ENCODE measurements at places on chromosomes 7 and 10.
A peak's percentile ranks its signal among the peaks of the same experiment; 100 is the strongest.

- peak; percentile 40 for DNase-seq
Observed at GRCh38 chr10:132064771-132065437, 842 bp upstream of the JAKMIP3 start.

DNA sequence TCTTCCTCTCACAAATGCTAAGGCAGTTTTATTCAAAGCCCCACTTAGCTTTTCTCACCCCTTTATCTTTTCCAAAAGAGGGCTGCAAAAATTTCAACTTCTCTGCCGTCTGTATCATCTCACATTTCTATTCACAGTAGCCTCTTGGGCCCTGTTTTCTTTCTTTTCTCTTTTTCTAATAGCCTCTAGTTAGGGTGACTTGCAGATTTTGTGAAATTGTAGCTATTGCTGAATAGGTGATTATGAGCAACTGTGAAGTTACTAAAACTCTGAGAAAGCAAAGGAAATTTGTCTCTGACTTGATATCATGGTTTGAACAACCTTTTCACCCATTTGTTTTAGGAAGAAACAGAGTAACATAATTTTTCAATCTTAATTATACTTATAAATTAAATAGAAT, 29.2 kb downstream of the EXOC4 start:
- DNase-seq: no peak

- no peak for DNase-seq
Observed at GRCh38 chr7:106623853-106624252, 37.1 kb downstream of the CCDC71L start.

DNA sequence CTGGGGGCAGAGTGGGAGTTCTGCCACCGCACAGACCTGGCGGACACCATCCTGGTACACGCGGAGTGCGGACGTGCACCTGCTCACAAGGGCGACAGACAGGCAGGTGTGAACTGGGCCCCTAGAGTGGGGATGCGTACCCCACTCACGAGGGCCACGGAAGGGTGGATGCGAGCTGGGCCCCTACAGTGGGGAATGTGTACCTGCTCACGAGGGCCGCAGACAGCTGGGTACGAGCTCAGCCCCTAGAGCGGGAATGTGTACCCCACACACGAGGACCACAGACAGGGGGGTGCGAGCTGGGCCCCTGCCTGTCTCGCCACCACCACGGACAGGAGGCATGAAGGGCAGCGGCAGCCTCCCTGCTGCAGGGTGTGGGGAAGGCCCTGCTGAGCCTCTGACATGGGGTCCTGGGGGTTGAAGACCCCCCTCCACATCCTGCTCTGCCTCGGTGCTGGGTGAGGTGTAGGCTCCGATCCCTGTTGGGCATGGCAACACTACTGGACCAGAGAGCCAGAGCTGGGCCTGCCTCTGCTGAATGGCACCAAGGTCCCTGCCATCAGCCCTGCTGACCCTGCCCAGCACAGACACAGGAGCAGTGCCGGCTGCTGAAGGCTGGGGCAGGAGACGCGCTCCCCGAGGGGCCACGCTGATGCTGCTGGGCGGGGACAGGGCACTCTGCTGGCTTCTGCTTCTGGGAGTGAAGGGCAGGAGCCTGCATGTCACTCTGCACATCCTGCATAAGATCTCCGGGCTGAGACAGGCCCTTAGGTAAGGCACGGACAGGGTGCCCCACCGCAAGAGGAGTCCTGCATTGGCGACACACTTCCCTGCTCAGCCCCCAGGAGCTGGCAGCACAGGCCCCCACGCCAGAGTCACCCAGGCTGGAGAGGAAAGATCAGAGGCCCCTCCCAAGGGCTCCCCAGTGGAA, 259.2 kb downstream of the MAD1L1 start:
- no peak for DNase-seq

- DNase-seq: peak; percentile 28
Observed at GRCh38 chr10:75234683-75235374, 928 bp downstream of the COMTD1 start.

DNA sequence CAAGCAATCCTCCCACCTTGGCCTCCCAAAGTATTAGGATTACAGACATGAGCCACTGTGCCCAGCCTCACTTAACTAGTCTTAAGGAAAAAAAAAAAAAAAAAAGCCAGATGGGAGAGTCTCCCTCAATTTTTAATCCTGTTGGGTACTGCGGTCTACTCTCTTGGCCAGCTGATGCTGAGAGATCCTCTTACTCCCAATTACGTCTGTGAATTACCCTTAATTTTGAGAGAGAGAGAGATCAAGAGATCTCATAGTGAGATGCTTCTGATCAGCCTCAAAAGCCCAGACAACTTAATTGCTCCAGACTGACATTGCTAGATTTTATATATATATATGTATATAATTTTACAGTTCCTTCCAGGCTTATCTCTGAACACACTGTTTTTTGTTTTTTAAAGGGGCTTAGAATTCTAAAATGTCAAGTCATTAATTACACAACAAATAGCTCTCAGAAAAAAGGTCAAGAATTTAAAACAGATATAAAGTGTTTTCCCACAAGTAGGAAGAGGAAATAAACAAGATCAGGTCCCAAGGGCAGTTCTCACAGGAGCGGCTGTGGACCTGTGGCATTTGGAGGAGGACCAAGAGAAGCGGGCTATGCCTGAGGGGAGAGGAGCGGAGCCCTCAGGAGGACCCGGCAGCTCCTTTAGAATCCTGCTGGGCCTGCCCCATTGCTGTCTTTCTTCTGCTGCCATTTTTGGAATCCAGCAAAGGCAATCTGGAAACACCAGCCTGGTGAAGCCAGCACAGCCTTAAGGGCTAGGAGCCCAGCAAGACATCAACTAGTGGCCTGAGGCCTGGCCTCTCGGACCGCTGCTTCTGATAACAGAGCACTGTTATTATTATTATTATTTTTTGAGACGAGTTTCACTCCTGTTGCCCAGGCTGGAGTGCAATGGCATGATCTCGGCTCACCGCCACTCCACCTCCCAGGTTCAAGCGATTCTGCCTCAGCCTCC, 30.1 kb downstream of the DENND2A start:
- DNase-seq: no peak

- DNase-seq: no peak
Observed at GRCh38 chr10:3805201-3805790, 20.3 kb upstream of the KLF6 start.

- DNase-seq: peak; percentile 40
Observed at GRCh38 chr7:134514663-134515062, 12.7 kb upstream of the AKR1B10 start.

DNA sequence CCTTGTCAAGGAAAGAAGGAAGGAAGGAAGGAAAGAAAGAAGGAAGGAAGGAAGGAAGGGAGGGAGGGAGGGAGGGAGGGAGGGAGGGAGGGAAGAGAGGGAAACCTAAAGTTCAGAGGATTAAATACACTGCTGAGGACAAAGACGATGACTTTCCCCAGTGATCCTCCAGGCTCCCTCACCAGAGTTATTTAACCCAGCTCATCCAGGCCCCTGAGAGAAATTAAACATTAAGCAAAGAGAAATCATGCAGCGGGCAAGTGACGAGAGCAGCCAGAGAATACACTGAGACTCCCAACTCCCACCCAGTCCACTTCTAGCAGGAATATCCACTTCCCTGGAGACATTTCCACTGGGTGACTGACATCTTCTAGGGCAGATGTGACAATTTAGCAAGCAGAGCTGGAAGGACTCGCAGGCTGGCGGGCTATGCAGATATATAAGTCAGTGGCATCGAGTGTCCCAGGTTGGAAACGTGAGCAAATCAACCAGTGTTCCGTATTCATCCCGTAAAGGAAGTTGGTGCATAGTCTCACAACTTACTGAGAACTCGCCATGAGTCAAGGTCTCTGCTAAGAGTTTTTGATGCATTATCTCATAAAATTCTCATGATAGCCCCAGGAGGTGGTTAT, 48.7 kb downstream of the CALML3 start:
- no peak for DNase-seq

GRCh38 chr10:65950075-65950474, 975.8 kb upstream of the LRRTM3 start:
- no peak for DNase-seq

DNA sequence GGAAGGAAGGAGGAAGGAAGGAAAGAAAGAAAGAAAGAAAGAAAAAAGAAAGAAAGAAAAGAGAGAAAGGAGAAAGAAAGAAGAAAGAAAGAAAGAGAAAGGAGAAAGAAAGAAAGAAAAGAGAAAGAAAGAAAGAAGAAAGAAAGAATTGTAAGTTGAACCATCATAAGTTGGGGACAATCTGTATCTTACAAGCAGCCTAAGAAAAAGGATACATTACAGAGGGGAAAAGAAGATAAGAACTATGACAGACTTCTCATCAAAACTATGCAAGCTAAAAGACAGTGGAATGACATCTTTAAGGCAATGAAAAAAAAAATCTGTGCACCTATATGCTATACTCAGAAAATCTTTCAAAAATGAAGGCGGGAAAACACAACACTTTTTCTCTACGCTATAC, 50.3 kb upstream of the SP4 start:
- DNase-seq: no peak

- peak; percentile 73 for DNase-seq
Observed at GRCh38 chr7:90119178-90119971, 34.9 kb upstream of the STEAP1 start.

- DNase-seq: no peak
Observed at GRCh38 chr7:27191161-27191731, 6.2 kb upstream of the HOXA11 start.

DNA sequence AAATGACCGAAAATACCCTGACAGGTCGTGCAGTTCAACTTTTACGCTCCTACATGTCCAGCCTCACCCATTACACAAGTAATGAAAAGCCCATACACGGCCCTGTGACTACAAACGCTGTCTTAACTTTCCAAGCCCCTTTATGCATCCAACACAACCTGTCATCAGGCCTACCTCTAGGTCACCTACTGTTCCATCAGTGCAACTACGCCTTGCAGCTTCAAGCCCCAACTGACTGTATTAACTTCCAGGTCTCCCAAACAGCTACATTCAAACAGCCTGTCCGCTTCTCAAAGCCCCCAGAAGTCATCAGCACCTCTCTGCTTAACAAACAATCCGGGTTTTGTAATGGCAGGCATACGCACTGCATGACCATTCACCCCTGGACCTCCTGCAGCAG, 19.2 kb downstream of the ZNF107 start:
- DNase-seq: no peak

- DNase-seq: no peak
Observed at GRCh38 chr10:91741356-91741755, 56.9 kb upstream of the TNKS2 start.

DNA sequence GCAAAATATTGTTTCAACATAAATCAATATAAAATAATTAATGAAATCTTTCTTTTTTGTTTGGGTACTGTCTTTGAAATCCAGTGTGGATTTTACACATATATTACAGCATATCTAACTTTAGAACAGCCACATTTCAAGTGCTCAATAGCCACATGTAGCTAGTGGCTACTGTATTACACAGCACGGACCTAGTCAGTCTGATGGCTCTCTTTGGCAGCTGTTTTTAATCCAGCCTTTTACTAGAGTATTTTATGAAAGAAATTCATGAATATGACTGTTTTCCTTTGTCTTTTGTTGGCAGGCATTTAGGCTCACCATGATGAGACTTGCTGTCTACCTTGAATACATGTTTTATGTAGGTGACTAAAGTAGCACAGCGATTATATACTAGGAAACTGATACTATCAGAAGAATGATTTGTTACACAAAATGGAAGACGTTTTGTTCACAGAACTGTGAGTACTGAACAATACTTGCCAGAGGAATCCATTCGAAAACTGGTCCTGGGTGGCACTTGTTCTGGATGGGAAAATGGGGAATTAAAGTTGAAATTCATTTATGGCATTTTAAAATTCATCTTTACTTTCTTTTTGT, 386.7 kb downstream of the PHTF2 start:
- DNase-seq: no peak

DNA sequence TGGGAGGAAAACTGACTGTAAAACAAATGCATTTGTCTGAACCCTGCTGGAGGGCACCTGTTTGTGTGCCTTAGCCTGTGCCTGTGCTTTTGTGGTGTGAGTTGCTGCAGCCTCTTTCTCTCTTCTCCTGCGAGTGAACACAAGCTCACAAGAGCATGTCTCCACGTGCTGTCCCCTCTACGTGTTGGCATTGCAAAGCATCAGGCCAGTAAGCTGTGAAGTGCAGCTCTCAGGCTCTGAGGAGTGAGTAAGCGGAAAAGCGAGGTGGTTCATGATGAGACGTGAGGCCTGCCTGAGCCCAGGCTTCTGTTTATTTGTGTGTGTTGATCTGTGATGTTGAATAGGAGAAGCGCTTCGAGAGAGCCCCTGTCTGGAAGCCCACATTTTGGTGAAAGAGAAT, 85.6 kb upstream of the PDCD4 start:
- DNase-seq: no peak

GRCh38 chr7:106535234-106535932, 125.6 kb downstream of the CCDC71L start:
- DNase-seq: no peak

- no peak for DNase-seq
Observed at GRCh38 chr7:144048648-144049047, at the start of gene OR2A5. TSS of gene OR2A5 (plus strand) at chr7:144048948. CDS start at chr7:144050402, 1,454 bp downstream.

- DNase-seq: no peak
Observed at GRCh38 chr7:102012941-102013461, 195.6 kb downstream of the CUX1 start.

DNA sequence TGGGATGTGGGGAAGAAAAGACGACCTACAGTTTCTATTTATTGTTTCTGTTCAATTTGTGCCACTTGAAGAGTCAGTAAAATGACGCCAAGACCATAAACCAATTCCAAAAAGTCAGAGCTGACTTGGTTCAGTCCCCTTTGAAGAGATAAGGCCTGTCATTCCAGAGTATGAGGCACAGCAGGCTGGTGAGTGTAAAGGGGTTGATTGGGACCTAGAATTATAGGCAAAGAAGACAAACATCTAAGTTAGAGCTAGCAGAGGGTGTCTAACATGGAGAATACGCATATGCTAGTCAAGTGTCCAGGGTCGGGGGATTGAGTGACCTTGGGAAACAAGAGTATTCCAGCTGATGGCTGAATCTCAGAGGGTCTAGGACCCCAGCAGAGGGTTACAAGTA, 23.6 kb downstream of the NRP1 start:
- DNase-seq: no peak

GRCh38 chr7:30896783-30897637, 14.6 kb upstream of the AQP1 start:
- no peak for DNase-seq

DNA sequence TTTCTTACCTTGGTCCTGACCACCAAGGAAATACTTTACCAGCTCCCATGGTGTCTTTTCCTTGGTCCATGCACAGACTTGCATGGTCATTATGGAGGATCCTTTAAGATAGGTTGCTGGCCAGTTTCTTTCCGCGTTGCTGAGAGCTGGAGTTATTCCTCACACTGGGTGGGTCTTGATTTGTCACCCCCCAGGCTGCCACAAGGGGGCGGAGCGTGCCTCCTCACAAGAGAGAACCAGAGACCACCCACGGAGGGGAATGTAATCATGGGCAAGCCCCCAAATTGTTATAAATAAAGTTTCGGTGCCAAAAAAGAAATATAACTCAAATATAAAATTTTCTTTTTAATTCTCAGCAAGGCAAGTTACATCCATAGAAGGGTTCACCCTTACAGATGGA, 10.5 kb upstream of the TRIM24 start:
- no peak for DNase-seq

- peak; percentile 29 for DNase-seq
Observed at GRCh38 chr10:58269782-58270290, 874 bp downstream of the CISD1 start.

GRCh38 chr7:25906003-25906402, 246.0 kb upstream of the NFE2L3 start:
- DNase-seq: no peak
